ENCODE measurements at places on chromosomes 11 and 22.

- no peak for DNase-seq
Measured at GRCh38 chr11:126113515-126113957, 50.9 kb upstream of the CDON start.

DNA sequence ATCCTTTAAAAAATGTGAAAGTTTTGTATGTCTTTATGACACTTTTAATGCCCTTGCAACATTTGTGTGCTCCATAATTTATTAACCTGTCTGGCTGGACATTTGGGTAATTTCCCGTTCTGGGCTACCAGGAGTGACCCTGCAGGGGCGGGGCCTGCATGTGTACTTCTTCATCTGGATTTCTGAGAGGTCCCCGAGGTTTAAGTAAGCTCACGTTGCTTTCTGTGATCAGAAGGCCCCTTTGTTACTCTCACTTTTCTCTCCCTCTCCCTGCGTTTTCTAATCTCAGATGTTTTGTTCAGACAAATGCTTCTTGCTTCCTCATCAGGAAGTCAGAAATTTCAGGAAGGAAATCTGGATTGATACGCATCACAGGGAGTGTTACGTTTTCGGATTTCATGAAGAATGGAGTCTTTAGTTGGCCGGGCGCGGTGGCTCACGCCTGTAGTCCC is 78.9 kb upstream of the CRYBB3 start:
- DNase-seq = no peak

GRCh38 chr22:41772645-41773044 is 27.8 kb upstream of the CCDC134 start:
- no peak for DNase-seq

GRCh38 chr11:64371201-64371600 is 12.2 kb downstream of the RPS6KA4 start:
- DNase-seq = no peak

DNA sequence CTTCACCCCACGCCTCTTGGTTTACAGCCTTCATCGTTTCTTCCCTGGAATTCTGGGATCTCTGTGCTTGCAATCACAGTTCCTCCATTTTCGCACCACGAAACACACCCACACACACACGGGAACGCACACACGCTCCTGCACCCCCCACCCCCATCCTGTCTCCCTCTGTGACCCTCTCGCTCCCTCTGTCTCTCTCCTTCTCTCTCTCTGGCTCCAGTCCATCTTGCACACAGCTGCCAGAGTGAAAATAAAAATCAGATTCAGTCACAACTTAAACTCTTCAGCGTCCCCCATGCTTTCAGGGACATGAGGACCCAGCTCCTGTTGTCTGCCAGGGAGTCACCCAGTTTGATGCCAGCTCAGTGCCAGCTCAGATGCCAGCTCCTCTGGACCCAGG is 3.0 kb downstream of the GAL start:
- DNase-seq = no peak

Data from activated CD4-positive, alpha-beta T cell treated with anti-CD3 and anti-CD28 coated beads for 4 hours (primary cell).